Chondrocyte (in vitro differentiated cells): ENCODE measurements at places on chromosomes 6 and 20. TPM values are rescaled to one million over a fixed set of nuclear protein-coding genes. Genes with fewer than 3 reads are reported as not detected.

DNA sequence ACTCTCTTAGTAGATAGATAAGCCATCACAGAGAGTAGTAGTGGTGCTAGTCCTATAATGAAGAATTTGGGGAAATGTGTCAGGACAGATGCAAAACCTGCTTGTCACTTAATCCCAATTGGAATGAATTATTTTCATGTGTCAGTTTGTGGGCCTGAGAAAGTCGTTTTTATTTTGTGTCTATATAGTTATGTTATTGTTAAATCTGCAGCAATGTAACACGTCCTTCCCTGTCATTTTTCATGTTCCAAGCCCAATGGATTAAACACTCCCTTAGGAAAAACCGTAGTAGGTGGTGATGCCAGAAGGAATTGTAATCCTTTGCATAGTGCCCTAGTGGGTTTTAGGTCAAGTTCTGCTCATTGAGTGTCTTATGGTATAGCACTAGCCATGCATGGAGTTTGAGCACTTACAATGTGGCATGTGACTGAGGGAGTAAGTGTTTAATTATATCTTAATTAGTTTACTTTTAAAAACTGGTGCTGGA, 105.9 kb upstream of the PRSS16 start:
- no peak for DNase-seq

DNA sequence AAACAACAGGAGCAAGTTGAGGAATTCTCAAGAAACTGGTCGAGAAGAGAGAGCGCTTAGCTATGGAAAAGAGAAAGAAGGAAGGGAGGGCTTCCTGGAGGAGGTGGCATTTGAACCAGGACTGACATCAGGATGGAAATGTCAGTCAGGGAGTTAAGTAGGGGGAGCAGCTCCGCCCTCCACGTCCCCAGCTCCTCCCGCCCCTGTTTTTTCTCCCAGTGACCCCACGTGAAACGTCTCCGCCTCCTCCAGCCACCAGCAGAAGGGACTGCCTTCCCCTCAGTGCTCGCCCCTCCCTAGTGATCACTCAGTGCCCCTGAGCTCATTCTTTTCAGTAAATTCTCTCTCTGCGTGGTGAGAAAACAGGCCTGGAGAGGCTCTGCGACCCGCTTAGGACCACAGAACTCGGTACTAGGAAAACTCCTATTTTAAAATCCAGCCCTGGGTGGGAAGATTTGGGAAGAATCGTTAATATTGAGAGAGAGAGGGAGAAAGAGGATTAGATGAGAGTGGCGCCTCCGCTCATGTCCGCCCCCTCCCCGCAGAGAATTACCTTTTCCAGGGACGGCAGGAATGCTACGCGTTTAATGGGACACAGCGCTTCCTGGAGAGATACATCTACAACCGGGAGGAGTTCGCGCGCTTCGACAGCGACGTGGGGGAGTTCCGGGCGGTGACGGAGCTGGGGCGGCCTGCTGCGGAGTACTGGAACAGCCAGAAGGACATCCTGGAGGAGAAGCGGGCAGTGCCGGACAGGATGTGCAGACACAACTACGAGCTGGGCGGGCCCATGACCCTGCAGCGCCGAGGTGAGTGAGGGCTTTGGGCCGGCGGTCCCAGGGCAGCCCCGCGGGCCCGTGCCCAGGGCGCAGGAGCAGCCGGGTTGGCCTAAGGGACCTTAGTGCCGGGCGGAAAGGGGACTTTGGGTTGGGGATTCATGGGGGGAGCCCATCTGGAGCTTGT, 4.6 kb downstream of the HLA-DPB1 start:
- no peak for DNase-seq

DNA sequence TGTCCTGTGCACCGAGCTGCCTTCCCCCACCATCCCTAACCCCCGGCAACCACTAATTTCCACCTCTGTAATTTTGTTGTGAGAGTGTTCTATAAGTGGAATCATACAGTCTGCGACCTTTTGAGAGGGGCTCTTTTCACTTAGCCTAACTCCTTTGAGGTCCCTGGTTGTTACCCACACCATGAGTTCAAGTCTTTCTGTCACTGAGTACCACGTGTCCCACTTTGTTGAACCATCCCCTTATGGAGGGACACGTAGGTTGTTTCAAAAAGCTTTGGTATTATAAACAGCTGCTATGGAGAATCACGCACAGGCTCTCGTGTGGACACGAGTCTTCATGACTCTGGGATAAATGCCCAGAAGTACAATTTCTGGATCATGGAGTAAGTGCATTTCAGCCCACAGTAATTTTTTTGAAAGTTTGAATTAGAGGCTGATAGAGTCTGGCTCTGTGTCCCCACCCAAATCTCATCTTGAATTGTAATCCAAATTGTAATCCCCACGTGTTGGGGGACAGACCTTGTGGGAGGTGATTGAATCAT, 9.5 kb downstream of the FAM209B start:
- DNase-seq, result no peak

DNA sequence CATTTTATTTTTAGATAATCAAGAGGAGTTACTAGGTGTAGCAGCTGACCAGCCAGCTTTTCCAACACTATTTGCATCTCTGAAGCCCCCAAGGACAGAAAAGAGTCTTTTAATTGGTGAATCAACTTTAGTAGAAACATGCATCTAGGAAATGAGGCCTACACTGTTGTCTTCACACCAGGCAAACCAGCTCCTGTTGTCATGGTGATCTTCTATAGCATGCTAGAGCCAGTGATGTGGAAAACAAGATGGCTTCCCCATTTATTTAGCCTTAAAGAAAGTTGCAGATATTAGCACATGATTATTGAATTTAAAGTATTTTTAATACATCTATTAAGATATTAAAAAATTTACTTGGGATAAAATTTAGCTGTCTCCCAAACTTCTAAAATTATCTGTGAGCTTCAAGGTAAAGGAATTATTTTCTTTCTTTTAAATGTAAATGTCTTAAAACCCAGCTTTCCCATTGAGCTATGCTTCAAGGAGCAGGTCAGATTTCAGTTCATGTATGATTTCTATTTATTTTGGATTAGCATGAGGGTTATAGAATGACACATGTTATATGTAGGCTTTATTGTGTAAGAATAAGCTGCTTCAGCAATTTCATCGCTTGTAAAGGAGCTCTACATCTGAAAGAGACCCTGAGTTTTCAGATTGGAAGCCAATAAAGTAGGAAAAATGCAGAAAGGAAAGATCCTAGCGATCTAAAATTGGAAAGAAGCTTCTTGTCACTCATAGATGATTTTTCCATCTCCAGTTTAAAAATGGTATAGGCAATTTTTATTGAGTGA, 564.9 kb upstream of the CITED2 start:
- no peak for DNase-seq

DNA sequence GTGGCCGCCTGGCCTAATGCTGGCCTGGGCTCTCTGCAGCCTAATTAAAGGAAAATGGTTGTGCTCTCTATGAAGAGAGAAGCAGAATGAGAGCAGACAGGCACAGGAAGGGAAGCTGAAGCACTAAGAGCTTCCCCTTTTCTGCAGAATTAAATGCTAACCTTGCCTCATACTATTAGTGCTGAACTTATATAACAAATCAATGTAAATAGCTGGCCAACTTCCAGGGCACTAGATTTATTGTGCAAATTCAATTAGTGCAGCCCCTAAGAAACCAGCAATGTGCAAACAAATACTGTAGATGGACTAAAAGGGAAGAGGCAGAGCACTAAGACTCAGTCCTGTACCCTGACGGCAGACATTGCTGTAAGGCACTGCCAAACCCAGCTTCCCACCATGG, 36.1 kb upstream of the INSM1 start:
- no peak for DNase-seq

DNA sequence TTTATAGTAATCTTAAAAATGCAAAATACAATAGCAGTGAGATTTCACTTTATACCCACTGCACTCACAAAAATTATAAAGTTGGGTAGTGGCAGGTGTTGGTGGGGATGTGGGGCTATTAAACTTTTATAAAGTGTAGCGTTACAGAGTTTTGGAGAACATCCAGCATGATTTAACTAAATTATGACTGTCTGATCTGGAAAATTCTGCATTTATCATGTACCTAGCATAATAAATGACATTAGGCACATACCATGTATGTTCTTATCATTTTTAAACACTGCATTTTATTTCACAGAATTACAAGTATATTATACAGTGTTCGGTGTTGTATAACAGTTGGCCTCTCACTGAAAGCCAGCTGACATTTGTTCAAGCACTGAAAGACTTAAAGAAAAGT, 169.9 kb downstream of the ADGB start:
- no peak for DNase-seq

DNA sequence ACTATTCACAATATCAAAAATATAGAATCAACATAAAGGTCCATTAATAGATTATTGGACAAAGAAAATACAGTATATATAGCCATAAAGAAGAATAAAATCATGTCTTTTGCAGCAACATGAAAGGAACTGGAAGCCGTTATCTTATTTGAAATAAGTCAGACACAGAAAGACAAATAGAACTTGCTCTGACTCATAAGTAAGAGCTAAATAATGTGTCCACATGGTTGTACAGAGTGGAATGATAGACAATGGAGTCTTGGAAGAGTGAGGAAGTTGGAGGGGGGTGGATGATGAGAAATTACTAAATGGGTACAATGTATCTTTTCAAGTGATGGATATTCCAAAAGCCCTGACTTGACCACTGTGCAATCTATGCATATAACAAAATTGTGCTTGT, 613.5 kb downstream of the PHF3 start:
- no peak for DNase-seq

DNA sequence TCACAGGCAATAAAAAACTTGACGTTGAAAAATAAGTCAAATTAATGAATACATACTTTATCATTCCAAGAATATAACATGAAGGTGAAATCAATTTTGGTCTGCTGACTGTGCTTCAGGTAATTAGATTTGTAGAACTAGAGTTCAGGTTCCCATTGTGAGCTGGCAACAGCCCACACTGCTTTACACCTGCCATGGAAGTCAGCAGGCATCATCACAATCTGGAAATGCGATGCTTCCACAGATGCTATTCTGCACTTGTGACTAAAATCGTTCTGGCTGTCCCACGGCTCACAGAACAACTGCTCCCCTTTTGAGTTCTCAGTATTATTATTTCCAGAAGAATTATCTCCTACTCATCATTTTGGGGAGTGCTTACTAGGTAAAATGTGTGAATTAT, 62.6 kb upstream of the THEMIS start:
- no peak for DNase-seq

- no peak for DNase-seq
Measured at GRCh38 chr20:15487682-15488081, 1085.6 kb downstream of the KIF16B start.

GRCh38 chr20:6122873-6123648, at the start of gene FERMT1:
TSS of gene FERMT1 (minus strand) at chr20:6123030. CDS start at chr20:6119554, 3,476 bp downstream.
- DNase-seq, result no peak

DNA sequence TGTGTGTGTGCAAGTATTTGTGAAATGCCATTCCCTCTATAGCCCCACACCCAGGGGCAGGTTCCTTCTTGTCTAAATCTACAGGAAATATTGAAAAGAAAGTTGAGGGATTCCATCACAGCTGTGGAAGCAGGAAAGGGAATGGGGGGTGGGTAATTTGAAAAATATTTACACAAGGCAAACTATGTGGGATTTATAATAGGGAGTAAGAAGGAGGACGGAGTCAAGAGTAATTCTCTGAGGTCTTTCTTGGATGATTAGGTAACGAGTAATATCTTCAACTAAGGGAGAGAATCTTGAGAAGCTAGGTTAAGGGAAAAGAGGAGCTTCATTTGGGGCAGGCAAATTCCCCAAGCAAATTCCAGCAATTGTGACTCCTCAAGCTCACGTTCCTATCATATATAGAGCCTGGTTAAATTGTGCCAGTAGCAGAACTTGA, 113.5 kb upstream of the SGK1 start:
- no peak for DNase-seq

DNA sequence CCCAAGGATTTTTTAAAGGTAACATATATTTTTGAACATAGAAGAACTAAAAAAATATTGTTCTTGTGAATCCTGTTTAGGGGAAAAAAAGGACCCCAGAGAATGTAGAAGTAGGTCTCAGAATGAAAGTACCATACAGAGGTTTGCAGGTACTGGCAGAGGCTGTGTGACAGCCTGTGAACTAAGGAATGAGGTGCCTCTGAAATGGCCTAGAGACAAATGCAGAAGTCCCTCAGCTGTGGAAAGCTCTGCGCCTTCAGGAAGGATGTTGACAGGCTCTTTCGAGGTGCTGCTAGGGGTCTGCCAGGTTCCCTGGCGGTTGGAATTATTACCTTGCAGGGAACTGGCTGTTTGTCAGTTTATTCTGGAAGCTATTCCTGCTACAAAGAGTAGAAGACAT, 8.6 kb upstream of the TUBB2B start:
- no peak for DNase-seq

DNA sequence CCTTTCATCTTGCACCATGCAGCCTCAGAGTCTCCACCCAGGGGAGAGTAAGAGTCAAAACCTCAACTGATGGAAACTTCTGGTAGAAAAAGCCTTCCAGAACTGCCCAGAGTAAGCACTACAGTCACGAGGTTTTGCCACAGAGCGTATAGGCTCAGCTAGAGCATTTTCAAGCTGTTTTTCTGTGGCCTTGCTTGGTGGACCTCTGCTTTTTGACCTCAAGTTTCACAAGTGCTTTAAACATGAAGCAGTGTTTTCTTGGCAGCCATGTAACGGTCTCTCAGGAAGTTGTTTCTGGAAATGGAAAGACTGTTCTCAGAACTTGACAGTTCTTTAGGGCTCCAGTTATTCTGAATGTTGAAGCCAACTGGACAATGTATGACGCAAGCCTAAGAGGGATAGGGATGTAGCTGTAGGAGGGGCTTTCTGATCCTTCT, 146.5 kb downstream of the ZDHHC14 start:
- DNase-seq, result no peak

DNA sequence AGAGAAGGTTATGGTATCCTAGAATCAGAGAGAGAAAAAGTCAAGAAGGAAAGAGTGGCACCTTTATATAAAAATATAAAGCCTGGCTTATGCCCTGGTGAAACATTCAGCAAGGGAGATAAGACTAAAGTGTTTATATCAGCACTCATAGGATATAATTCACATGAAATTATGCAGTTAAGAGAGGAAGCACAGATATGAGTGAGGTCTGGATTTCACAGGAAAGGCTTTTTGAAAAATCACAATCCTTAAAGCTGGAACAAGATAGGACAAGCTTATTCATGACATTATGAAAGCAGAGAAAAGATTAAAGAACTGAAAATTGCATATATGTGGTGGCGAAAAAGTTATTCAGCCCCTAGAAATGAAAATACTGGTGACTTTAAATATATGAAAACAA, 181.2 kb upstream of the FLRT3 start:
- no peak for DNase-seq

GRCh38 chr6:29447670-29448069, 8.6 kb downstream of the OR10C1 start:
- no peak for DNase-seq

GRCh38 chr6:105607636-105608621, 205.0 kb upstream of the PREP start:
- no peak for DNase-seq

SNAP91 gene
- 0.15 to 0.23 TPM (median 0.20 TPM) in 3 replicates for total RNA-seq

CDH26 gene
- not detected in 3 replicates for total RNA-seq

SEL1L2 gene
- not detected in 3 replicates for total RNA-seq

TUBB1 gene
- 0.15 TPM in 1 of 3 replicates, not detected in the others for total RNA-seq

OXT gene
- total RNA-seq, result not detected in 3 replicates
